ENCODE measurements at places on chromosomes 12 and 14.

DNA sequence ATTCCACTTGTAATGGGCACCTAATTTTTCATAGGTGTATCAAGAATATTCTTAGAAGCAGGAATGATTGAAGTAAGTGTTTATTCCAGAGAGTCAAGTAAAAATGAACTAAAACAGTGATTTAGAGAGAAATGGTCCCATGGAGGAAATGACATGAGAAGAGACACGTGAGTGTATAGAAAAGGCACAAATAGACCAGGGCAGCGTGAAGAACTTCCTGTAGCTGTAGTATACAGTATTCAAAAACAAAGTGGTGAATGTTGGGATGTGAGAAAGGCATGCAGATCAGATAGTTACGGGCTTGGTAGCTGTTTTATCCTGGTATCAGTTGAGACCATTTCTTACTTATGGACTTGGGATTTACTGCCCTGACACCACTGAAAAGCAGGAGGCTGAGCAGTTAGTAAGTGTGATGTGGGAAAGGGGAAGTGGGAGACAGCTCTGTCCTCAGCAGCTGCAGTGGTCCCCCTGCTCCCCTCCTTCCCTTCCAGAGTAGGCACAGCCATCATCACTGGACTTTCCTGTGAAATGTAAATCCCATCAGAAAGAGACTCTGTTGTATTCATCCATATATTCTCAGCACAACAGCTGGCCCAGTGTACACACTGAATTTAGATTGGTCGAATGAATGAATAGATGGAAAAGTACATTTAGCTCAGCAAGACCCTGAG lies 16.8 kb upstream of the TESPA1 start:
- DNase-seq = no peak

GRCh38 chr14:24159777-24160498 lies 1.1 kb upstream of the IRF9 start:
- DNase-seq = no peak

- no peak for DNase-seq
These were observed 465.2 kb downstream of the LRIG3 start for GRCh38 chr12:58455136-58455535.

- DNase-seq = no peak
These were observed 44.7 kb downstream of the RIMKLB start for GRCh38 chr12:8742501-8742900.

- DNase-seq = no peak
These were observed 29.0 kb upstream of the A2M start for GRCh38 chr12:9144730-9145106.

DNA sequence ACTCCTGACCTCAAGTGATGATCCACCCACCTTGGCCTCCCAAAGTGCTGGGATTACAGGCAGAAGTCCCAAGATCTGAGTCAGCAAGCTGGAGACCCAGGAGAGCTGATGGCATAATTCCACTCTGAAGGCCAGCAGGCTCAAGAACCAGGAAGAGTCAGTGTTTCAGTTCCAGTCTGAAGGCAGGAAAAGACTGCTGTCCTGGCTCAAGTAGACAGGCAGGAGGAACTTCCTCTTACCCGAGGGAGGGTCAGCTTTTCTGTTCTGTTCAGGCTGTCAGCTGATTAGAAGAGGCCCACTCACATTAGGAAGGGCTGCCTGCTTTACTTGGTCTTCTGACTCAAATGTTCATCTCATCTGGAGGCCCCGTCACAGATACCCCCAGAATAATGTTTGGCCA lies 206.0 kb upstream of the MYL2 start:
- no peak for DNase-seq

DNA sequence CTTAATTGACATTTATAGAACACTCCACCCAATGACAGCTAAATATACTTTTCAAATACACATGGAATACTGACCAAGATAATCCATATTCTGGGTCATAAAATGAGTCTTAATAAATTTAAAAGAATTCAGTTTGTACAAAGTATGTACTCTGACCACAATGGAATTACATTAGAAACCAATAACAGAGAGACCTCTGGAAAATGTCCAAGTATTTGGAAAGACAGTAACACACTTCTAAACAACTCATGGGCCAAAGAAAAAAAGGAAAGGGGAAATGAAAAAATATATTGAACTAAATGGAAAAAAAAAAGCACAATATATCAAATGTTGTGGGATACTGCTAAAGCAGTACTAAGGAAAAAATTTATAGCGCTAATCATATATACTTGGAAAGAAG lies 52.0 kb downstream of the CRACR2A start:
- no peak for DNase-seq

DNA sequence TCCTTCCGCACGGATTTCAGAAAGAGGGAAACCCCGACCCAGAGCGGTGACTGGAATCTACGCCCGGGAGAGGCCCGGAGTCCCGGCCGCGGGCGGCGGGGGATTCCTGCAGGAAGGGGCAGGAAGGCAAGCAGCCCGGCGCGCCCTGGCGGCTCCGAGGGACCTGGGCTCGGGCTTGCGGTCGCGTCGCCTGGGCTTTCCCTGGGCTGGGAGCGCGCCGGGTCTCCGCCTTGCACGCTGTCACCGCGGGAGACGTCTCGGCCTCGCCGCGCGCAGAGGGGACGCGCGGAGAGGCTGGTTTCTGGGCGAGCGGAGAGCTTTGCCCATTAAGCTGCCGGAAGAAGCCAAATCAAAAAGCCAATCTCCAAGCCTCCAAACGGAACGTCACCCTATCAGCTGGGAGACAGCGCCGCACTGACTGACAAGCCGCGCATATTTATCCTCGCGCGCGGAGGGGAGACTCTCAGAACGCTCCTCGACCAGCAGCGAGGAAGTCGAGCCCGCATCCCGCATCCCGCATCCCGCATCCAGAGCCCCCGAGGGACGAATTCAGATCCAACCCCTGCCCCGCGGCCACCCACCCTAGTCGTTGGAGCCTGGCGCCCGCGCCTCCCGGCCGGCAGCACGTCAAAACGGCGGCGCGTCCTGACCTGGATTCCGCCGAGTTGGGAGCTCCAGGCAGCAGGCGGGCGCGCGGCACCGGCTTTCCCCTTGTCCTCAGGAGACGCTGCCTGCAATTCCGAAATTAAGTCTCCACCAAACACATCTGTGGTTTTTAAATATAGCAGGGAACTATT lies at the start of gene SLC8A3:
Gene SLC8A3, minus strand, starts transcription at position 293 of the 797 bp plus-strand sequence. CDS start 20,529 bp downstream, outside the sequence.
- DNase-seq = peak; percentile 81

DNA sequence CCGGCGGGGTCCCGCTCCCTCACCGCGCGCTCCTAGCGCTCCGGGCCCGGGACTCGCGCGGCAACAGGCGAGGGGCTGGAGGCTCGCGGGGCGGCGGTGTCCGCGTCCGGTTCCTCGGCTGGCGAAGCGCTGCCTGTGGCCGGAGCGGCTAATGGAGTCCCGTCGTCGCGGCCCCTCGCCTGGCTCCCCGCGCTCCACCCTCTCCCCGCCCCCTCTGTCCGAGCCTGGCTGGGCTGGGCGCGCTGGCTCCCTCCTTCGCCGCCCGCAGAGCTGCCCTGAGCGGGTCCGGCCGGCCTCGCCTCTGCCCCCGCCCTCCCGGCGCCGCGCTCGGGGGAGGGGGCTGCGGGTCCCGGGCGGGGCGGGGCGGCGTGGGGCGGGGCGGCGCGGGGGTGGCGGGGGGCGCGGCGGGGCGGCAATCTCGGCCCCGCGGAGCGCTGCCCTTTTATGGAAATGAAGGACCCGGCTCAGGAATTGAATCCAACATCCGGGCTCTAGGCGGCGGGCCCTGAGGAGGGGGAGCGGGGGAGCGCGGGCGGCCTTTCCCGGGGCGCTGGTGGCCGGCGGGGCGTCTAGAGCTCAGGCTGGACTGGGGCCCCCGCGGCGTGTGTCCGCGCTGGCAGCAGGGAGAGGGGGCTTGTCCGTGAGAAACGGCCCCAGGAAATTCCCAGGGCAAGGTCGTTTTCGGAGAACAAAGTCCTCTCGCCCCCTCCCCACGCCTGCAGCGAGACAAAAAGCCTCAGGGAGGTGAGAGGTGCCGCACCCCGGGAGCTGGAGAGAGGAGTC lies at the start of gene FERMT2:
Gene FERMT2, minus strand, starts transcription at position 153 of the 783 bp plus-strand sequence. CDS start 482 bp downstream, outside the sequence.
- peak; percentile 91 for DNase-seq
